ENCODE measurements at places on chromosomes 2 and 18. TPM values are rescaled to one million over a fixed set of nuclear protein-coding genes. Genes with fewer than 3 reads are reported as not detected.

The IFIH1 gene
- 1.1 TPM for total RNA-seq

The CD302 gene
- total RNA-seq = 2.7 TPM

The RETREG2 gene
- 76.0 TPM for total RNA-seq

The CCBE1 gene
- total RNA-seq = 13.2 TPM

The STK25 gene
- total RNA-seq = 81.1 TPM

The SCN2A gene
- 0.04 TPM for total RNA-seq

The ZNF385B gene
- total RNA-seq = not detected

The MC5R gene
- not detected for total RNA-seq

The STAT4 gene
- total RNA-seq = 3.9 TPM

The GMPPA gene
- total RNA-seq = 37.2 TPM

The LIMS4 gene
- total RNA-seq = 0.56 TPM

The MLPH gene
- 225 TPM for total RNA-seq

The ST6GAL2 gene
- total RNA-seq = 12.8 TPM

The MATN3 gene
- 15.5 TPM for total RNA-seq

The TYW5 gene
- 7.3 TPM for total RNA-seq

The COL4A3 gene
- 0.90 TPM for total RNA-seq

The MRPS5 gene
- 76.8 TPM for total RNA-seq

The PIEZO2 gene
- 0.70 TPM for total RNA-seq

The NEUROD1 gene
- not detected for total RNA-seq

The GDF7 gene
- total RNA-seq = 0.15 TPM

The FTCDNL1 gene
- total RNA-seq = 3.2 TPM

The TMEM182 gene
- total RNA-seq = 4.0 TPM

The CRYGD gene
- total RNA-seq = not detected

The SMAD7 gene
- 23.6 TPM for total RNA-seq

The ABCG8 gene
- total RNA-seq = not detected

The FSHR gene
- not detected for total RNA-seq
